ENCODE measurements at places on chromosomes 1 and 21.
A peak's percentile ranks its signal among the peaks of the same experiment; 100 is the strongest.

DNA sequence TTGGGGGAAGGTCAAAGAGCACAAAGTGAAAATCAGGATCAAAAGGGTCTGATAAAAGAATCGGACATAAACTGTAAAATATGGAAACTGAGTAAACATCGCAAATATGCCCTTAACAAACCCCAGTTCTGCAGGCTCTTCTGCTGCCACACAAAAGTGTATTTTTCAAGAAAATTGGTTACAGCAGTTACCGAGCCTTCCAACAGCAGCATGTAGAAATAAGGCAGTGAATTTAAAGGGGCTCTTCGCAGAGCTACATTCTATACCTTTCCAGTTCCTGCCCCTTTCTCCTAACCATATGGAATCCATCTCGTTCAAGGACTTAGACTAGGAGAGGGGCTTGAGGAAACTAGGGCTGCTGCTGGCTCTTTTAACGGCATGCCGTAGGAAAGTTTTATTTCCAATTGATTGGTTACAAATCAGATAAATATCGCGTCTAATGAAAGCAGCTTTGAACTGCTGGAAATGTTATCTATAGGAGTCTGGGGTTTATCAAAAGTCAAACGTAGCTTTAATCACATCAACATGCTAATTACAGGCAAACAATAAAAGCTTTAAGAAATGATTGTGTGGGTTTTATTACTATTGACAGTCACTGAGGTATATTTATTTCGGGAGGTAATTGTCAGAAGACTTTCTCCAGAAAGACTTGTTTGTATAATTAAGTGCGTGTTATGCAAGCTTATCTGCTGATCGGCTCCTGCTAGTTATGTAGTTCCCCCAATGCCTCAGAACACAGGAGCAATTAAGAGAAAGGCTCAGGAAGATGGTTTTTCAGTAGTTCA is 59.1 kb downstream of the GORAB start:
- no peak for DNase-seq

DNA sequence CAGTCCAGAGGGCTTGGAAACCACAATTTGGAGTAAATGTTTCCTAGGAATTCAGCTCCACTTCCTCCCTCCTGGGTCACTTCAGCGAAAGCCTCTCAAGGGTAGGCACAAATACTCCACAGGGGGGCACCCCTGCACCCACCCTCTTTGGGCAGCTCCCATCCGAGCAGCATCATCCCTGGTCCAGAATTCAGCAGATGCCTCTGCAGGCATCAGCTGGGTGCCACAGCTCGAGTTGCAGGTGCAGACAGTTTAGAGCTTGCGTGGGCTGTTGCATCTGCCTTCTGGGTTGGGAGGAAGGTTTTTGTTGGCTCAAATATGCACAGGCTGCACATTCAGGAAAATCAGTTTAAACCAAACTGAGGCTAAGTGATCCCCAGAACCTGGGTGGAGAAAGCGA is 25.0 kb downstream of the KANK4 start:
- no peak for DNase-seq

- DNase-seq: peak; percentile 19
Observed at GRCh38 chr1:28577738-28578536, 14.1 kb upstream of the RAB42 start.

DNA sequence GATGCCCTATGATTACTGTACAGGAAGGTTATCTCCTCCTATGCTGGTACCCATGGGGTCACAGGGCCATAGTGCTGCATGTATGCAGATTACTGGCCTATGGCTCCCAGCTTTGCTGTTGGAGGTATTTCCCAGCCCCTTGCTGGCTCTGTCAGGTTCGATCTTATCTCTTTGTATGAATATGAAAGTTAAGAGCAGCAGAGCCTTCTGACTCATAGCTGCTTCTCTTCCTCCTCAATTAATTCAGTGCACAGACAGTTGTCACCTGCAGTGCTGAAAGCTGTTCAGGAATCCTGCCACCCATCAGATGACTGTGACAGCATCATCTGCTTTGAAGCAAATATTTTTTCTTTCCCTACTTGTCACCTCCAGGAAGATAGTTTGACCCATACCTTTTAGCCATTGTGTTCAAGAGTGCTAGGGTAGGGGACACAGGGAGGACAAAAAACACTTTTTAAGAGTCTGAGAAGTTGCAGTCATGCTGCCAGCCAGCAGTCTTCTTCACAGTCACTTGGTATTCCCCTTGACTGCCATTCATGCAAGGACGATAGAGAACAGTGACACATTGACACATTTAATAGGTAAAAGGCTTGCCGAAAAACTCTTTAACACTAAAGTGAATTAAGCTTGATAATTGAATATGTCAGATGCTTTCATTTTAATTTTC is 73.1 kb downstream of the KIF1B start:
- DNase-seq: peak; percentile 14

- DNase-seq: peak; percentile 62
Observed at GRCh38 chr1:39258146-39258924, 53.8 kb downstream of the MACF1 start.

- no peak for DNase-seq
Observed at GRCh38 chr1:26373281-26373680, 731 bp upstream of the ZNF683 start.

GRCh38 chr1:181986907-181987305 is 74.6 kb downstream of the ZNF648 start:
- no peak for DNase-seq

GRCh38 chr1:43420874-43421273 is 31.2 kb downstream of the SZT2 start:
- DNase-seq: no peak

- DNase-seq: no peak
Observed at GRCh38 chr1:238960071-238960470, 426.3 kb upstream of the CHRM3 start.

GRCh38 chr1:19925342-19926070 is 2.1 kb upstream of the PLA2G2E start:
- DNase-seq: no peak

DNA sequence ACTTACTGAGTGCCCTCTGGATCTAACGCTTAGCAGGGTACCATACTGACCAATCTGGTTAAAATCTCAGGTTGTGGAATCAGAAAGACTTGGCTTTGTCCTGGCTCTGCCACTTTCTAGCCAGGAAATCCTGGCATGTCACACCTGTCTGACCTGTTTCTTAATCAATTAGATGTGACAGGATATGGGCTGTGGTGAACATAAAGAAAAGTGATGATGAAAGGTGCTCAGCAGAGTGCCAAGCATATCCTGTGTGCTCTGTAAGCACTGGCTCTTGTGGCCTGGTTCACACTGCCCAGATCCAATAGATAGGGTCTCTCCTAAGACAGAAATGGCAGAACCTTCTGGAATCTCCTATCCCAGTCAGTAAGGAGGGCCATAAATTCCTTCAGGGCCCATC is 53.9 kb downstream of the PHC2 start:
- DNase-seq: no peak

DNA sequence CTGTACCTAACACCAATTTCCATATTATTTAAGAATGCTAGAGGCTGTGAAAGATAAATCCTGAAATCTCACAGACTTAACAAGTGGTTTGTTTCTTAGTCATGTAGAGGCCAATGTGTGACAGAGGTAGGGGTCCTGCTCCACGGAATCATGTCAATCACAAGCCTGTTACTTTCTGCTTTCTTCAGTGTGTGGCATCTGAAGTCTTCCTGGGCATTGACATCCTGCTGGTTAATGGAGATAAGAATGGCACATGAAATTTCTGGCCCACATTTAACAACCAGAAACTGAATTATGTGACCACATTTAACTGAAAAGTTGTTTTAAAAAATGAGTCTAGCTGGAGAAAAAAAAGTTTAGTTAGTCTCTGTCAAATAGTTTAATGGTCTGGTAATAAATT is 68.3 kb upstream of the PLA2G4A start:
- no peak for DNase-seq

GRCh38 chr1:210339500-210339899 is 10.8 kb downstream of the HHAT start:
- no peak for DNase-seq

GRCh38 chr1:154863315-154864174 is 6.5 kb downstream of the KCNN3 start:
- peak; percentile 26 for DNase-seq

DNA sequence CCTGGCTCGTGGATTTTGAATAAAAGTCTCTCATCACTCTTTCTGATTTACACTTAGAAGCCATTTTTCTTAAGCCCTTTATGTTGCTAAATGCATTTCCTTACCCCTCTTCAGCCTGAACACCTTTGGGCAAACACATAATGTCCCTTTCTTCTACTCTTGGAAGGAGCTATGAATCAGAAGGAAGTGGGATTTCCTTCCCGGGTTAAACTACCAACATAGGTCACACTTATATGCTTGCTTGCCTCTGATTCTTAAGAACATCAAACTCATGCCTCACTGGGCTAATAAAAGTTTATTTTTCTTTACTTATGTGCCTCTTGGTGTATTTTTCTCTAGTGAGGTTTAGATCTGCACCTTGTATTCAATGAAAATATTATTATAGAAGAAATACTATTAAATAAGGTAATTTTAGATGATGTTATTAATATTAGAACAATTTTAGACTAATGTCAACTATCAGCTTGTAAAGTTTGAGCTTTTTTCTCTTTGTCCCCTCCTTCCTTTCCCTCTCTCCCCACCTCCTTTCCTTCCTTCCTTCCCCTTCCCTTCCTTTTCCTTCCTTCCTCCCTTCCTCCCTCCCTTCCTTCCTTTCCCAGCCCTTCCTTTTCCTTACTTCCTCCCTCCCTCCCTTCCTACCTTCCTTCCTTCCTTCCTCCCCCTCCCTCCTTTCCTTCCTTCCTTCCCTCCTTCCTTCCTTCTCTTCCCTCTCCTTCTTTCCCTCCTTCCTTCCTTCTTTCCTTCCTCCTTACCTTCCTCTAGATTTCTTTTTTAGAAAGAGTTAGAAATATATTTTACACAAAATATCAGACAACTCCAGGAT is 66.5 kb upstream of the KCNJ6 start:
- DNase-seq: no peak

- no peak for DNase-seq
Observed at GRCh38 chr21:39029900-39030884, 153.1 kb downstream of the PSMG1 start.

GRCh38 chr1:219928791-219929118 is 398 bp upstream of the SLC30A10 start:
- no peak for DNase-seq

- DNase-seq: no peak
Observed at GRCh38 chr1:172185211-172185610, 235.3 kb upstream of the C1orf105 start.

GRCh38 chr1:151501474-151501873 is 9.7 kb upstream of the CGN start:
- no peak for DNase-seq

- no peak for DNase-seq
Observed at GRCh38 chr1:5232537-5232936, 578.1 kb downstream of the AJAP1 start.

- DNase-seq: no peak
Observed at GRCh38 chr1:58852731-58853485, 69.1 kb upstream of the JUN start.

GRCh38 chr1:212396638-212397037 is 18.0 kb downstream of the PACC1 start:
- DNase-seq: no peak

DNA sequence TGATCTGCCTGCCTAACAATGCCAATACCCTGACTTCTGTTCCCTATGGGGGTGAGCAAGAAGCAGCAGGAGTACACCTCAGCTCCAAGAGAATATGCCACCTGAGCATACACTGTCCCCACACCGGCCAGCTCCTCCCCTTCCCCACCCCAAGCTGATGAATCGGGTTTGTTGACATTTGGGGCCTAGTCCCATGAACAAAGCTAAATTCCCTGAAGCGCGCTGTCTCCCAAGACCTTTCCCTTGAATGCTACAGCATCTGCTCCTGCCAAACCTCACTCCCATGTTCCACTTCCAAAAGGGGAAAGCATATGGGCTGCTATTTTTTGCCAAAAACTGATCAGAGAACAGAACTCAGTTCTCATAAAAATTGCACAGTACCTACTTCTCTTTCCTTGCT is 220.4 kb upstream of the CAMK1G start:
- no peak for DNase-seq

DNA sequence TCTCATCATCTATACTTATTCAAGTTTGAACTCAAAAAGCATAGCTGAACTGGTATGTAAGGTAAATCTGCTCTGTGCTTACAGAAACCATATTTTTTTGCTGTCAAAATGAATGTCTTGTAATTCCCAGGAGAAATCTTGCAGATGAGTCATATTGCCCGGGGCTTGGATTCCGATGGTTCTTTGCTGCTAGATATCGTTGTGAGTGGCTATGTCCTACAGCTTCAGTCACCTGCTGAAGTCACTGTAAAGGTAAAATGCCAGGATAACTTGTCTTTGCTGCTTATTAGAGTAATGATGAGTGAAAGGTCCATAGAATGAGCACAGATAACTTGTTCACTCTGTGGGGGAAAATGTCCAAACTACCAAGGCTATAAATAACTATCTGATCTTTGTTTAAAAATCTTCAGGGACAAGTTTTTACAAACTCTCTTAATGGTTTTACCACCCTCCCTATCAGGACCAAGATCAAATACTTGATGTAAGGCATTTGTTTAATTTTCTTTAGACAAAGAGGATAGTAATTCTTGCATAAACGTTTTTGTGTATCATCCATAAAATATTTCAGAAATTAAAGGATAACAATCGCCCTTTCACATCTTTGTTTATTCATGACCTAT is 222.3 kb downstream of the TPR start:
- DNase-seq: no peak

DNA sequence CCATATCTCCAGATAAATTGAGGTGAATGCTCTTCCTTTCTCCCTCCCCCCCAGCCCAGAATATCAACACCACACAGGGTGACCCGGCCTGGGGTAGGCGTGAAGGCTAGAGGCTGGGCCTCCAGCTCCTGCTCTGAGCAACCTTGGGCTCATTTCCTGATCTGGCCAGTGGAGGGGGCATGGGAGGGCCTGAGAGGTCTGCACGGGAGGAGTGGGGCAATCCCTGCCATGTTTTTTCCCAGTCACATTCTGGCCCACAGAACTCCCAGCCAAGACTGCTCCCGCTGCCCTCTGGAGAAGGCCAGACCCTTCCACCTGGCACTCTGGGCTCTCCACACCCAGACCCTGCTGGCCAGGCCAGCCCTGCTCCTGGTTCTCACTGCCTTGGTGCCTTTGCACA is 3.9 kb downstream of the CLDN19 start:
- no peak for DNase-seq

GRCh38 chr1:186482661-186483255 is 21.8 kb upstream of the PDC start:
- peak; percentile 29 for DNase-seq

- DNase-seq: no peak
Observed at GRCh38 chr21:42703136-42703908, 49.9 kb downstream of the PDE9A start.
